Ovary (tissue), 10 donors: ENCODE measurements at places on chromosomes 1 and 21. TPM values are rescaled to one million over a fixed set of nuclear protein-coding genes. Genes with fewer than 3 reads are reported as not detected.

- DNase-seq: no peak
These were observed 164.0 kb downstream of the FASLG start for GRCh38 chr1:172822886-172823285.

- DNase-seq: no peak
These were observed 173.6 kb upstream of the KCTD3 start for GRCh38 chr1:215393476-215393875.

GRCh38 chr1:73761559-73761958 is 436.4 kb downstream of the LRRIQ3 start:
- no peak for DNase-seq

SLC45A1 gene
- 6.2 TPM for total RNA-seq

PADI3 gene
- total RNA-seq: not detected
